ENCODE measurements at places on chromosomes 1 and 21.
A peak's percentile ranks its signal among the peaks of the same experiment; 100 is the strongest.

DNA sequence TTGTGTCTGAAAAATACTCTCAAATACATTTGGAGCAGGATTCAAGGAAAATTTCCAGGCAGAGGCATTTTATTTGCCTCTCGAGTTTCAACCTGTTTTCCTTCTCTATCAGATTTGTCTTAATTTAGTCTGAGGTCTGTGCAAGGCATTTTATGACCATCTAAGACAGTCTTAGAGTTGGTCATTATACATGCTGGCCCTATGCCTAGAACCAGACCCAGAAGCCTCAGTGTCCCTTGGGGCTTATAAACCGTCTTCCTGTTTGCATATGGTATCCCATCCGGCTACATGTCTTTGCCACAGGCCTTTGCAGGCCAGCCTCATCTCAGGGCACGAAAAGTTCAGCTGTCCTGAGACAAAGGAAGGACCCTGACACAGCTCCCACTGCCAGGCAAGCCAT lies 346.1 kb downstream of the SIPA1L2 start:
- DNase-seq = no peak

- no peak for DNase-seq
These were observed 31.8 kb downstream of the ZNF644 start for GRCh38 chr1:90989990-90990389.

DNA sequence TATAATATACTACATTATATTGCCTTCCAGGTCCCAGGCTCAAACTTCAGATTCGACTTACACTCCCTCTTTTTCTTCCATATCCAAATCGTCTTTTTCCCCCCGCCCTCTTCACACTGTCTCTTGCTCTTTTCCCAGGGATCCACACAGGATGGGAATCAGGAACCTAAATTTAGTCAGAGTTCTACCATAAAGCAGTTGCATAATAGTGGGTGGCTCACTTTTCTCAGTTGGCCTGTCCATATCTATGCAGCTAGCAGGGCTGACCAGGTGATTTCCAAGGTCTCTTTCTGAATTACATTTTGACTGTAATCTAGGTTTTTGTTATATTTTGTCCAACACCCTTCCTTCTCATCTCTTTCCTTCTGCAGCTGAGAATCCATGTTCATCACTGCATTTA lies 7.7 kb upstream of the BCAS2 start:
- no peak for DNase-seq

- no peak for DNase-seq
These were observed 68.0 kb downstream of the TEX35 start for GRCh38 chr1:178580876-178581275.

- DNase-seq = no peak
These were observed 6.8 kb downstream of the USH2A start for GRCh38 chr1:216416488-216416887.

DNA sequence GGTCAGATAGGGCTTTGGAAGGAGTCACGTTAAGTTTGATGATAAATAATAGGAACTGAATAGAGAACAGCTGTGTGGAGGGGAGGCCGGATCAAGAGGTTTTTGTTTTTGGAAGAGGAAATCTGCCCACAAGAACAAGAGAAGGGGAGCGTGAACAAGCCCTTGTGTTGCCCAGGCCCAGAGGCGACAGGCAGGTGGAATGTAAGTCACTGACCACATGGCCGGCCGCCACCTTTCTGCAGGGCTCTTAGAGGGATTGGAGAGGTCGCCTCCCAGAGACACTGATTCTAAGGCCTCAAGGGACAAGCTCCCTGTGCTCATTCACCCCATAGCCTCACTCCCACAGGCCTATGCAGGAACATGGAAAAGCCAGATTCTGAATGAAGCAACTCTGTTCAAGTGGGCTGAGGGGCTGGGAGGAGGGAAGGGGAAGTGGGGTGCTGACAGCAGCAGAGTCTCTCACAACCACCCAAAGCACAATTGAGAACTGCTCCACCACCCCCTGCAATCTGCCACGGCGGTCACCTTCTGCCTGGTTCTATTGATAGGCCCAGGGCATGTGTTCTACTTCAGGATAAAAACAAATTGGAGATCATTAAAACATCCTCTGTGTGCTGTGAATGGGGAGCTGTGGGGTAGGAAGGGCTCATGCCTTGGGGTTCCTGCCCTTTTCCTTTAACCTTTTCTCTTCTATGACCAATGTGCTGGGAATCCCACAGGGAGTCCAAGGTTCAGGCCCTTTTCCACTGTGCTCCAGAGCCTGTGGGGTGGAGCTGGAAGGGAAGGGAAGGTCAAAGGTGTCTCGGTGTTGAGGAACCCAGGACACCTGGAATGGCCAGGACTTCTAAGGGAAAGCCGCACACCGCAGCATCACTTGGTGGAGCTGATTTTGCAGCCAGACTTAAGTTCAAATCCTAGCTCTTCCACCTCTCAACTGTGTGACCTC lies 63.3 kb upstream of the PARP1 start:
- DNase-seq = no peak

DNA sequence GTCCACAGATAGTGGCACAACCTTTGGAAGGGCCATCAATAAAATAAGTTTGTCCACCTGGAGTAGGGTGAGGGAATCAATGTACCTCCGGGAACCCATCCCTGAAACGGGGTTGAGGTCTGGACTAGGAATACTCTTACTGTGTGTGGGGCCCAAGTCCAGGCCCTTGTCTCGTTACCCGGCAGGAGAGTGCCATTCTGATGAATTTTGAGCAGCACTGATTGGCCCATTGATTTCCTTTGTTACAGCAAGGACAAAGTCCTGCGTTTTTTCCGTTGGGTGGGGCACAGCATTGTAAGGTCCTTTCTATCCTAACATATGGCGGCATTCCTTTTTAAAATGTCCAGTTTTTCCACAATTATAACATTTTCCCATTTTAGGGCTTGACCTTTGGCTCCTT lies 75.2 kb downstream of the AXDND1 start:
- no peak for DNase-seq

DNA sequence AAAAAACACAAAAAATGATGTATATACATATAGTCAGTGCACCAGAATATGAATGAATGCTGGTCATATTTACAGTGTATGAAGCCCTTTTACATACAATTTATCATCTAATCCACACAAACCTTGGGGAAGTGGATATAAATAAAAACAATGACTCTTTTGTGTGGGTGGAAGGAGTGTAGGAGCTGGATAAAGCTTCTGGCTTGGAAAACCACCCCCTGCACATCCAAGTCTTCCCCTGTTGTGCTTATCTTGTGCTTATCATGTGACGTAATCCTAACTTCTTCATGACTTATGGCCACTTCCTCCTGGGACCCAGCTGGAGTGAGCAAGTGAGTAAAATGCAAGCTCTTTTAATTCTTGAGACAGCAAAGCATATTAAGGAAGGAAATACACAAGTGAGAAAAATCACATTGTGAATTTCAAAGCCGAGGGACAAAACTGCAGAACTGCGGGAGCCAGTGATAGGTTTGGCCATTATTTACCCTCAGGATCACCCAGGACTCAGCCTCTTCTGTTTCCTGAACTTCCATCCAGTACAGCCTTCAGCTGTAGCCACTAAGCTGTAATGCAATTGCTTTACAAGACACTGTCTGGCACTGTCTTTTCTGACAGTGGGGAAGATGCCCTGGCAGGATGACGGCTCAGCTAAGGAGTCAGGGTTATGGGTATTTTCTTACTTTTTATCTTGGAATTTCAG lies 104.0 kb upstream of the PPM1J start:
- no peak for DNase-seq

DNA sequence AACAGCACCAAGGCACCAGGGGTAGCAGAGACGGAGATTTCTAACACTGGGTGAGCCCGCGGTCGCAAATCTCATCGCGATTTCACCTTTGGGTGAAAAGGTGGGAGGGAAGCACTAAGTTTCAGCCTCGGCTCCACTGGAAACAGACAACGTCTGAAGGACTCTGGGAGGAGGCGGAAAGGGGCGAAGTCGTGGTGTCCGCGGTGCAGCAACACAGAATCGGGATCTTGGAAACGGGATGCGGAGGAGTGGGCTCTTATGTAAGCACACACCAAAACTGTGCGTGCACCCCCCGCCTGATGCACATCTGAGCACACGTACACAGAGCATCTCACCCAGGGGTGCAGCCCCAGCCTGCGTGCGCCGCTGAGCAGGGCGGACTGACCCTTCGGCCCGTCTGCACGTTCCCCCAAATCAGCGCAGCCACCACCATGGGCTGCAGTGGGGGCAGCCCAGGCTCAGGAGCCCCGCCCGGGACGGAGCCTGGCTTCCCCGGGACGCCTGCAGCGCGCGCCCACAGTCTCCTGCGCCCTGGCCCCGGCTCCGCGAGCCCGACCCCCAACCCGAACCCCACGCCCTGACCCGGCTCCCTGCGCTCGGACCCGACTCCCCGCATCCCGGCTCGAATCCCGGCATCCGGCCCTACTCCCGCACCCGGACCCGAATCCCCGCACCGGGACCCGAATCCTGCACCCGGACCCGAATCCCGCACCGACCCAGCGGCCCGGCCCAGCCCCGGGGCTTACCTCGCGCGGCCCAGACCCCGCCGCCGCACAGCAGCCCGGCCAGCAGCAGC lies 670 bp downstream of the CLSTN1 start:
- DNase-seq = peak; percentile 8

GRCh38 chr21:38379147-38379546 lies 119.1 kb downstream of the ERG start:
- no peak for DNase-seq

DNA sequence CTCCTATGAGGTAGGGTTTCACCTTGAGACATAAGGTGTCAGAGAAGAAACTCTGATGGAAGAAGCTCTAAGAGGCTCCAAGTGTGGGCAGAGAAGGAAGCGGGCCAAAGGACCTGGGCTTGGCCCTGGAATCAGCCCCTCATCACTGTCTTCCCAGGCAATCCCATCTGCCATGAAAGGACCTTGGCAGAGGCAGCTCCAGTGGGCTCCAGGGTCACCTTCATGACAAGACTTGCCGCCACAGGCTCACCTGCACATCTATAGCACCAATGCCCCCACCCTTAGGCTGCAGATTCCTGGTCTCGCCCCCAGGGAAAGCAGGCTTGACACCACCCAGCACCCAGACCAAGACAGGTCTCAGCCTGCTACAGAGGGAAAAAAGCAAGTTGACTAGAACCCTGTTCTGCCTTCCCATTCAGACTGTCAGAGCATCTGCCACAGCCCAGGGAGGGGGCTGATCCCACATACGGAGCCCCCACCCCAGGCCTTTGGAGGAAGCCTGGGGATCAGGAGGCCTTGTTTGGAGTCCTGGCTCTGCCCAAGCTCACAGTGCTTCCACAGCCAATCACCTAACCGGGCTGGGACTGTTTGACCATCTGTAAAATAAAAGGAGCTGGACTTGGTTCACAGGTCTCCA lies 490 bp upstream of the FAM110D start:
- DNase-seq = no peak

DNA sequence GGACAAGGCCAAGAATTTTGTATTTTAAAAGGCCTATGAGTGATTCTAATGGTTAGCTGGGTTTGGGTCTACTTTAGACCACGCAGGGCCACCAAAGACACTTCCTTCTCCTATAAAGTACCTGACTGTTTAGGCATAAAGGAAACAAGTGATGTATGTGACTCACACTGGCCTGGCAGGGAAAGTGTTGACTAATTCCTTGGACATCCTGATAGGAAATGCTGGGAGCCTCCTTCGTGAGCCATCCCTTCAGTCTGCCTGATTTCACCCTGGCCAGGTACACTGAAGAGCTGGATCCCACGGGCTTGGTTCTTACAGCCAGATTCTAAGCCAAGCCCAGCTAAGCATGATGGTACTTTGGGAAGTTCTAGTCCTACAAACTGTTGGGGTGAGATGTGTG lies 100.5 kb upstream of the HMGB4 start:
- no peak for DNase-seq

DNA sequence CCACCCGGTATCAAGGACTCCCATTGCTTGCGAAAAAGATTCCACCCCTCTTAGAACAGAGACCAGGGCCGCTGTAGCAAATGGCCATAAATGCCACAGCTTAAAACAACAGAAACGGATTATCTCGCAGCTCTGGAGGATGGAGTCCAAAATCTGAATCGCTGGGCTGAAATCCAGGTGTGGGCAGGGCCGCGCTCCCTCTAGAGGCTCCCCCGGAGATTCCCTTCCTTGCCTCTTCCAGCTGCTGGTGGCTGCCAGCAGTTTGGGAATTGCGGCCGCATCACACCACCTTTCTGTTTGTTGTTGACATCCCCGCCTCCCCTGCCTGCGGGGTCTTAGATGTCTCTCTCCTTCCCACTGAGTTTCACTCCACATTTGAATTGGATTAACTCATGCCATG lies 15.6 kb downstream of the PDE9A start:
- DNase-seq = no peak

Measured in stimulated activated CD8-positive, alpha-beta memory T cell treated with anti-CD3 and anti-CD28 coated beads, Interleukin-4, amount 100 ng/mL, for 1 hour (primary cell).